Stimulated activated CD4-positive, alpha-beta T cell treated with anti-CD3 and anti-CD28 coated beads, TNF-alpha, amount 100 ng/mL, for 24 hours (primary cell): ENCODE measurements at places on chromosomes 6 and 20.

DNA sequence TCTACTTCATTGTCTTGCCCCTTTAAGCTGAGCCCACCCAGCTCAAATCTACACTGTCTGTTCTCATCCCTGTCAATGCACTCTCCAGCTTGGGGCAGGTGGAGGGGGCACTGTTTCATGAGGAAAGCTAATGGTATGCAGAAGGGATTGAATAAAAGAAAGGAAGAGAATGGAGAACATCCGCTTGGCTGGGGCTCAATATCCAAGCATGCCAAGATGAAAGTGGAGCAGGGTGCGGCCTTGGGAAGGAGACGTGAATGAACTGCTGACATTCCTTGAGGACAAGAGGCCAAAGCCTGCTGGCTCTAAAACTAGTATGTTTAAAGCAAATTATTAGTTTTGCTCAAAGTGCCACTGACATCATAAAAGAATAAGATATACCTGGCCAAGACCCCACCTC lies 24.2 kb downstream of the AKAP12 start:
- DNase-seq: no peak

DNA sequence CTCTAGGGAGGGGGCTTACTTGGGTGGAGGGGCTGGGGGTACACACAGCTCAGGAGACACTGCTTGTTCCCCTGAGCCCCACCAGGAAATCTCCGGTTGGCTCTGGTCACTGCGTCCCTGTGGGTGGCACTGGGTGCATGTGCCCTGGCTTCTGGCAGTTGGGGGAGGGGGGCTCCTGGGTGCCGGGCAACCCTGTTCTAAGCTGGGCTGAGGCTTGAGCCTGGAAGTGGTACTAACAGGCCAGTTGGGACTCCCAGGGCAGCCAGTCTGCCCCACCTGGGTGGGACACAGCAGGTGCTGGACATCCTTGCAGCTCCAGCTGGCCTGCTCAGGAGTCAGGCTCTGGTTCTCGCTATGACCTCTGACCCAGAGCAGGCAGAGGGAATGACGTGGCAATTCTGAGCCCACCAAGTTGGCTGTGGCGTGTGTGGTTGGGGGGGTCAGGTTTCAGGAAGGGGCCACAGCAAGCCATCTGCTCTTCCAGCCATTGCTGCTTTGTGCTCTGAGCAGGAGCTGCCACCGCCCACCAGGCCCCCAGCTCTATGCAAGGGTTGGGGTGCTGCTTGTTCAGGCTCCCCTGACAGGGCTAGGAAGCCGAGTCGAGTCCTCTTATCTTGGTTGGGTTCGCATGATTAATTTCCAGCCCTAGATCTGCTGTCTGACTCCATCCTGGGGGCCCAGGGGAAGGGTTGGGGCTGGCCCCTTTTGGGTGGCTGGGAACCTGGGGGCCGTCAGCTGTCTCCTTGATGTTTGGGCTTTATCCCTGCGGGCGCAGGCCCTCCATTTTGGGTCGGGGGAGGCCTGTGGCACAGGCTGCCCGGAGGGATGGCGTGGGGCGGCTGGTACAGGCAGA lies 590 bp downstream of the C20orf204 start:
- DNase-seq: no peak

DNA sequence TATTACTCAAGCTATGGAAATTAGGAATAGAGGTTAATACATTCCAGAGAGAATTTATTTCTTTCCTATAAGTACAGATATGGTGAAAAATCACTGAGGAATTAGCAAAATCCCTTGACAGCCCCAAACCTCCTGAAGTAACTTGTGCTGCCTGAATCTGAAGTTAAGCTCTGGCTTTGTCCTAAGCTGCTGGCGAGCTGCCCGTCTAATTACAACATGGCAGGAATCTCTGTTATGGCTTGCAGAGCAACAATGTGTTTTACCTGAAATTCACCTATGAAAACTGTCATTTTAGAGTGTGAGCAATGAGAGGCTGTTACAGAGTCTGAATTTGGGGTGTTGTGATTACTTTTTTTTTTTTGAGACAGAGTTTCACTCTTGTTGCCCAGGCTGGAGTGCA lies 22.5 kb upstream of the IYD start:
- DNase-seq: no peak

DNA sequence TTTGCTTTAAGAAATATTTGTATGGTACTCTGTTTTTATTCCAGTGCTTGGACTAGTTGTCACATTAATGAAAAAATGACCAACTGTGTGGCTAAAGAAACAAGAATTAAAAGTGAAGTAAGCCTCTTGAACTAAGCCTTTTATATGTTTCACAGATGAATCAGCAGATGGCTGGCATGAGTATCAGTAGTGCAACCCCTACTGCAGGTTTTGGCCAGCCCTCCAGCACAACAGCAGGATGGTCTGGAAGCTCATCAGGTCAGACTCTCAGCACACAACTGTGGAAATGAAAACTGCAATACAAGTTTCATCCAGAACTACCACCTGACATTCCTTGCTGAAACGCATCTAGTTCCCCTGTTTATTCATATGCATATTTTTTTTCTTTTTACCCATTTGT lies 96.8 kb downstream of the B3GAT2 start:
- no peak for DNase-seq
